ENCODE measurements at places on chromosomes 4 and X.

GRCh38 chr4:74531963-74532794 lies 87.2 kb downstream of the AREG start:
- DNase-seq, result peak; percentile 87

DNA sequence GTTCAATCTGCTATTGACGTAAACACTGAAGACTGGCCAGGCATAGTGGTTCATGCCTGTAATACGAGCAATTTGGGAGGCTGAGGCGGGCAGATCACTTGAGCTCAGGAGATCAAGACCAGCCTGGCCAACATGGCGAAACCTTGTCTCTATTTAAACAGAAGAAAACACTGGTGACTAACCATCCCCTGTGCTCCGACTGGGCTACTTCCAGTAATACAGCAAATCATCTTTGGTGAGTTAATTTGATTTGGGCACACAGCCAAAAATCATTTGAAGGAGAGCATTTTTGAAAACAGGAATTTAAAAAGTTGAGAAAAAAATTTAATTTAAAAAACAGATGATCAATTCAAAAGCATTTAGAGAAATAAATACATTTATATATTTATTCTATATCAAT lies 52.0 kb downstream of the SEC24D start:
- peak; percentile 66 for DNase-seq

DNA sequence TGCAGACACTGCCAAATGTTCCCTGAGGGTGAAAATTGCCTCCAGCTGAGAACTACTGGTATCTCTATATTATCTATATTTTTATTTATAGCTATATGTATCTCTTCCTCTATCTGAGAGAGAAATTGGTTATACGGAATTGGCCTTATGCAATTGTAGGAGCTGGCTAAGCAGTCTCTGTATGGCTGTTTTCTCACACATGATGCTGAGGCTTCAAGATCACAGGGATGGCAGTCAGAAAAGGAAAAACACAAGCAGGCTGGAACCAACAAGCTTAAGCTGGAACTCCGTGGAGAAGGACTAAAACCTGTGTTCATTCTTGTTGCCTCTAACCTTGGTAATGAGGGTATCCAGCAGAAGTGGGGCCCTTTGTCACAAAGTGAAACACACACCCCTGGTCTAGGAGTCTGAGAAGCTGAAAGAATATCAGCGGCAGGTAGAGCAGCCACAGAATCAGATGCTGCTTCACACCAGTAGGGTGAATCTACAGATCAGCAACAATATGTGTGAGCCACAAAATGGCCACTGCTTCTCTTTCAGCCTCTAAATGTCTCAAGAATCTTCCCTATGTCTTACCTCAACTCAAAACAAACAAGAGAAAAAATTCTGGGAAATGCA lies 166.5 kb upstream of the PPP1R2C start:
- DNase-seq, result no peak

- peak; percentile 24 for DNase-seq
These were observed 445.4 kb downstream of the BCOR start for GRCh38 chrX:39652336-39652735.

- DNase-seq, result peak; percentile 93
These were observed 49.5 kb downstream of the CD99L2 start for GRCh38 chrX:150848914-150849365.

DNA sequence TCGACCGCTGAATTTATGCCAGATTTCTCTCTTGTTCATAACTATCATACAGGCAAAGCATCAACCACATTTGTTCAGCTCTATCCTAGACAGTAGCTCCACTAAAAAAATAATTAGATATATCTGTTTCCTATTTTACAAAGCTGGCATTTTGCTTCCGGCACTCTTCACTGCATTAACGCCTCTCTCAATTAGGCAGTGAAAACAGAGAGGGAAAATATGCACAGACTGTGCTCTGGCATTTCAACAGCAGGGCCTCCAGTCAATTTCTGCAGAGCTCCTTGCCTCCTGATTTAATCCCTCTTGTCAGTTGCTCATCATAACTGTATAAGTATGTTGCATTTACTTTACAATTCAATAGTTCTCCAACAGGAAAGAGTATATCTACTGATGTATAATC lies 666.9 kb upstream of the INTU start:
- DNase-seq, result no peak
